ENCODE measurements at places on chromosomes 2 and 18.

- no peak for DNase-seq
Measured at GRCh38 chr2:150526006-150526405, 38.5 kb upstream of the RND3 start.

DNA sequence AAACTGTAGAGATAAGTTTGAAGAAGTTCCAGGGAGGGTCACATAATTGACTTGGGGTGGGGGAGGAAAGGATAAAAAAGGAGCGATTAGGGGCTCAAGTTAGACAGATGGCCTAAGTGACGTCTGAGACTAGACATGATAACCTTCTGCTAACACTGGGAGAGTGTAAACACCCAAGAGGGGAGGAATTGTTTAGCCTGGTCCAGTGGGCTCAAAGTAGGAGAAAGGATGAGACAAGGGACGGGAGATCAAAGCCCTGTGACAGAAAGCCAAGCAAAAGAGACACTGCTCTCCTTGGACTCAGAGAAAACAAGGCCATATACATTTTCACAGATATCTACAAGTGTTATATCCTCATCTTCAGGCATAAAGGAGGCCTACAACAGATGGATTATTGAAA, 45.5 kb upstream of the IHH start:
- no peak for DNase-seq

DNA sequence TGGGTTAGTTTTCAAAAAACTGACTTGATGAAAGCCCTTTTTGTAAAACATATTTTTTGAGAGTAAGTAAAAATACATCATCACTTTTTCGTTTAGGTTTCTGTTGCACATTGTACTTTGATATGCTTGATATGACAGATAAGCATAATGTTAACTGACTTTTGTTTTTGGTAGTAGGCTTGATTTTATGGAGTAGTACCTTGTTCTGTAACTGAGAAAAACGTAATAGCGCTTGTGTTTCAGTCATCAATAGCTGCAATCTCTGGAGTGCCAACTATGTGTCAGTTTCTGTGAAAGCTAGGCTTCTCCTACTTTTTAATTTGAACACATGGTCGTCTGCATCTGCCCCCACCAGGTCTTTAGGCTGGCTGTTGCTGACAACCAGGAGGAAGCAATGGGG, 1.3 kb downstream of the LCLAT1 start:
- no peak for DNase-seq

DNA sequence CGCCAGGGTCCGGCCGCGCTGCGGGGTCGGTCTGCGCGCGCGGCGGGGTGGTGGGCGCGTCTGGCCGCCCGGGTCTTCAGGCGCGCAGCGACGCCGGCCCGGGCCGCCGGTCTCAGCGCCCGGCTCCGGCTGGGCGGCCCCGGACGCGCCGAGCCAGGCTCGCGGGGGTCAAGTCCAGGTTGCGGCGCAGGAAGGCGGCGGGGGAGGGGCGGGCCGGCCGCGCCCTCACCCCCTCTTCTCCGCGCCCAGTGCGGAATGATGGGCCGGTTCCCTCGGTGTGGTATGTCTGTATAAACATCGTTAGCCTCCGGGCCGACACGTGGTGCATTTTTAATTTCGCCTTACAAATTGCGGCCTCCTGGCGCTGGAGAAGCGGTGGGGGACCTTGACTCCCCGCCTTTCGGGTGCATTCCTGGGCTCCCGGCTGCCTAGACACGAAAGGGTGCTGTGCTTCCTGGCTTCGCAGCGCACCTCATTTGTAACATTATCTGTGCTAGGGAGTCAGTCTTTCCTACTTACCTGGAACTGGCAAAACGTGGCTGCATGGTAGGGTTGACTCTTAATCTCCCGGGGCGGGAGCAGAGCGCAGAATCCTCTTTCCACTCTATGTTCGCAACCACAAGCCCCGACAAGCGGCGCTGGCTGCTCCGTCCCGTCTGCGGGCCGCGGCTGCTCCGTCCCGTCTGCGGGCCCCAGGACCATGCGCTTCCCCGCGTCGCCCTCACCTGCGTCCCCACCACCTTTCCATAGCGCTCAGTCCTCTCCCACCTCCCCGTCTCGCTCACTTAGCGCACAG, 69.0 kb downstream of the CTAGE1 start:
- DNase-seq: peak; percentile 65

GRCh38 chr2:127037476-127037875, 69.5 kb downstream of the BIN1 start:
- DNase-seq: no peak

DNA sequence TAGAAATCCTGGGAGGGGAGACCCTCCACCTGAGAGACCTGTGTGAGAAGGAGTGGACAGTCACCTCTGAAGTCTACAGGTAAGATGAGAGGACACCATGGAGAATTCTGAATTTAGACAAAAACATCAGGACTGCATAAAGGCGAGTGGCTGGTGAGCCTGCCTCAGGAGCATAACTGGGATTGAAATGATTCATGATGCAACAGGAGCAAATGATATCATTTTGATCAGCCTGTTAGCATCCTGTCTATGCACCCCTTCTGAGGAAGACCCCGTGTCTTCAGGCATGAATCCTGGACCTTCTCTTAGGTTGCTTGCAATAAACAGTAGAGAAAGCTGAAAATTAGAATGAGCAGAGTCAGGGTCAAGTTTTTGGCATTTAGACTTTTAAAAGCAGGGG, 245.8 kb downstream of the ETAA1 start:
- DNase-seq: no peak

DNA sequence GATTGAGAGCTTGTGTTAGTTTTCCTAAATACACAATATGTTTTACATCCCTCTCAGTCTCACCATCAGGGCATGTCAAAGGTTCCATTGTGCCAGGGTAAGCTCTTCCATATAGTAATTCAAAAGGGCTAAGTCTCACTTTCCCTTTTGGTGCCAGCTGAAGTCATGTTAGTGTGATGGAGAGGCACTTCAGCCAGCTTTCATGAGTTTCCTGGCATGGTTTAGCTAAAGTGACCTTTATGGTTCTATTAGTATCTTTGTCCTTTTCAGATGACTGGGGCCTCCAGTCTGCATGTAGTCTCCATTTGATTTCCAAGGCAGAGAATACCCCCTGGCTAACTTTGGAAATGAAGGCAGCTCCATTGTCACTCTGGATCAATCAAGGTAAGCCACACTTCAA, 27.2 kb downstream of the NAT8 start:
- no peak for DNase-seq

DNA sequence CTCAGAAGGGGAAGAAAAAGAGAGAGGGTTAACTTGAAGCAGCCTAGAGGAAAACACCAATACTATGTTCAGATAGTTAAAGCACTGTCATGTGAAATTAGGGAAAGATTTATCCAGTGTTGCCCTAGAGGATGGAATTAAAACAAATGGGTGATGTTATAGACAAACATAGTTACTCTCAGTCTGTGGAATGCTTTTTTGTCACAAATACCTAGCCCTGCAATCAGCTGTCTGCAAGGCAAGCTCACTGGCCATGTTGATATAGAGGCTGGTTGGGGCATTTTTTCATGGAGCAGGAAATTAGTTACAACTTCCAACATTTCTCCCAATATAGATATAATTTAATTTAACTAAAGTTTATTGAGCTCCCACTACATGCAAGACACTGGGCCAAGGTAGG, 8.4 kb upstream of the RAB10 start:
- no peak for DNase-seq

- no peak for DNase-seq
Measured at GRCh38 chr18:74590671-74591070, 7.0 kb upstream of the ZNF407 start.

- no peak for DNase-seq
Measured at GRCh38 chr2:128309280-128310093, 9.2 kb downstream of the HS6ST1 start.

GRCh38 chr18:26089293-26090129, 902 bp downstream of the SS18 start:
- peak; percentile 14 for DNase-seq

DNA sequence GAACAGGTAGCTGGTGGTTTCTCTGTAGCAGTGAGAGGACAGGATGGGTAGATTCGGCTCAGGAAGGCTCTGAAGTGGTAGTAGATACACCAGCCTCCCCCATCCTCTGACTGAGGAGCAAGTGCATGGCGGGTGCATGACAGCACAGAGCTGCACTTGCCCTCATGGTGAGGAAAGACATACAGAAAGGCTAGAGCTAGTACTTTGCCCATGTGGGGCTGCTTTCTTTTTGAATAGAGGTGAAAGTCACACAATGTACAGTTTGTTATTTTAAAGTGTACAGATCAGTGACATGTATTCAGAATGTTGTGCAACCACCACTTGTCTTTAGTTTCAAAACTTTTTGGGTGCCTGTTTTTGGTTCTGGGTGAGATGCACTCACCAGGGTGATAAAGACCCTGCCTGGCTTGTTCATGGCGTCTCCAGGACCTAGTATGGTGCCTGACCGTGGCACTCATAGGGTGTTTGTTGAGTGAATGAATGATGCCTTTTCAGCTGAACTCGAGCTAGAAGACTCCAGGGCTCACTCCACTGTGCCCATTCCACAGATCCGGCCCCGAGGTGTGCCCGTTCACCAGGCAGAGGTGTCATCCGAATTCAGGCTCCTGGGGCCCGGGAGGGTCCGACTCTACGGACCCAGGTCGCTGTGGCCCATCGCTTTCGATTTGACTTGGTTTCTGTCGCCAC, 421 bp upstream of the VAMP5 start:
- no peak for DNase-seq

DNA sequence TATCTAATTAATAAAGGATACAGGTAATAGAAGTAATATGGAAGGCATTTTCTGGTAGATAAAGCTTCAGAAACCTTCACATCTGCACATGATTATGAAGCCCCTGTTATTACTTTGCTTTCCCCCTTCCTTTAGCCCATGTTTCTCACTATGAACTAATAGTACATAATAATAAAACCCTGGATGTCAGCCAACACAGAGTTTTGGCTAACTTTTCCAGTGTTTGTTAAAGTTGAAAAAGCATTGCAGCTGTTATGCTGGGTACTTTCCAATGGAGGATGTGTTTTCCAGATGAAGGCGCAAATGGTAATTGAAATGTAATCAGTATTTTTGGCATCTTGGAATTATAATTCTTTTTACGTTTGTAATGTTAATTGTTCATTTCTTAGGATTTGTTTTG, 43.5 kb downstream of the SPTBN1 start:
- DNase-seq: no peak

DNA sequence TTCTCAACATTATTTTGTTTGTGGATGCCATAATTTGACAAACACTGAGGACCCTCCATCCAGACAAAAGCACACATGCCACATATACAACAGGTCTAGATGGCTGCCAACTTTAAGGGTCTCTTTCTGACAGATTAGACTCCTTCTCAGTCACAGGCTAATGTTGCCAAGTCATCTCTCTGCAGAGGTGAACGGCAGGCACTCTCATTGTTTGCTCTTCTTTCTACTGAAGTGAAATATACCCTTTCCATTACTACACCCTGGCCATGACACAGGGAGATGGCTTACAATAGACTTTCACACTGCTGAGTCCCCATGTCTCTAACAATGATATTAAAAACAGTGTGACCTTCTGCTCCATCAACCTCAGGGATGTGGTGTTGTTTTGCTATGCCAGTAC, 47.5 kb upstream of the ZNF397 start:
- no peak for DNase-seq

GRCh38 chr2:199458806-199459285, 1.1 kb upstream of the SATB2 start:
- no peak for DNase-seq

- no peak for DNase-seq
Measured at GRCh38 chr2:108383146-108383830, 5.5 kb downstream of the SULT1C4 start.

- no peak for DNase-seq
Measured at GRCh38 chr18:57333940-57334339, 18.4 kb upstream of the ST8SIA3 start.

DNA sequence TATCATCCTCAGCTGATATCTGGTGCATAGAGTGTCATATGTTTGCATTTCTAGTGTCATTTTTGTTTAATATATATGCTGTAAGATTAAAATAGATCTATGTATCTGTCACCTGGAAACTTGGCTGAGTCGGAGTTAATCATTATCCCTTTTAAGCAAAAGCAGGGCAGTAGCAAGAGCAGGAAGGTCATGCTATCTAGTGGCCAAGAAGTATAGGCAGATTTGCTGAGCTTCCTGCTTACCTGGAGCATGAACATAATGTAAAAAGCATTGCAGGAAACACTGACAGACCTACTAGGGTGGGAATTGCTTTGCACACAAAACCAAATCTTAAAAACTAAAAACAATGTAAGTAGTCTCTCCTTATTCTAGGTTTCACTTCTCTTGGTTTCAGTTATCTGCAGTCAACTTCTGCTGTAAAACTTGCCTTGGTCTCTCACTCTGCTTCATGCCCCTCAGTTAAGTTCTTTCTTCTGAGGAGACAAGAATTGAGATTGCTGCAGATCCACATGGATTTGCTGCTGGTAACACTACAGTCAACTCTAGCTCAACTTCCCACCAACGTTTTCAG, 295.3 kb downstream of the CDH7 start:
- peak; percentile 5 for DNase-seq

- DNase-seq: no peak
Measured at GRCh38 chr2:32482471-32482870, 125.6 kb downstream of the BIRC6 start.

GRCh38 chr2:42009657-42010580, 37.9 kb upstream of the PKDCC start:
- DNase-seq: no peak

DNA sequence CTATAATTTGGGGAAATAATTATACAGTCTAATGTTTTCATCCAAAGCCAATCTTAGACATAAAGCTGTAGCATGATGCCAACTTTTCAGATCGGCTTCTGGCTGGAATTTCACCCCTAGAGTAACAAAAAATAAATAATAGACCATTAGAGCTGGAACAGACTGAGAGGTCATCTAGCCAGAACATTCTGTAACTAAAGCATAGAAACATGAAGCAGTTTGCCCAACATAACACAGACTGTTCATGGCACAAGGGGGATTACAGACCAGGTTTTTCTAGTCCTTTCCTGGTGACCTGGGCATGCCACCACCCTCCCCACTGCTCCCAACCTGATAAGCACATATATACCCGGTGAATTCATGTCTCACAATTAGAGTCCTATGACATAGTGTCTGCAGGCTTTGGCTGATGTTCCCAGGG, 116.4 kb upstream of the PPP1CB start:
- no peak for DNase-seq

DNA sequence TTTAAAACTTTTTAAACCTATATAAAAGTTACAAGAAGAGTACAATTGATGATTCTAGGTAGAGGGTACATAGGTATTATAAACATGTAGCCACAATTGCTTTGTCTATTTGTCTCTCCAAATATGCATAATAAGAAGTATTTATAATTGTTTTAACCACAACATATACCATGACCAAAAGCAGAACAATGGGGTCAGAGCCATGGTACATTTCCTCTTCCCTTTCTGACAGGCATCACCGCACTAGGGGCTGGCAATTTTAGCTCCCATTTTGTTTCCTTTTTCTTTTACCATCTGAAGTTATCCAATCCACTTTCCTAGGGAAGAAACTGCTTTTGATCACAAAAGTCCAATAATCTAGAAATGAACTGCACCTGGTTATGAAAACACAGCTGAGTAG, 49.3 kb downstream of the TMX3 start:
- DNase-seq: no peak
